ENCODE measurements at places on chromosomes 5 and 9.

DNA sequence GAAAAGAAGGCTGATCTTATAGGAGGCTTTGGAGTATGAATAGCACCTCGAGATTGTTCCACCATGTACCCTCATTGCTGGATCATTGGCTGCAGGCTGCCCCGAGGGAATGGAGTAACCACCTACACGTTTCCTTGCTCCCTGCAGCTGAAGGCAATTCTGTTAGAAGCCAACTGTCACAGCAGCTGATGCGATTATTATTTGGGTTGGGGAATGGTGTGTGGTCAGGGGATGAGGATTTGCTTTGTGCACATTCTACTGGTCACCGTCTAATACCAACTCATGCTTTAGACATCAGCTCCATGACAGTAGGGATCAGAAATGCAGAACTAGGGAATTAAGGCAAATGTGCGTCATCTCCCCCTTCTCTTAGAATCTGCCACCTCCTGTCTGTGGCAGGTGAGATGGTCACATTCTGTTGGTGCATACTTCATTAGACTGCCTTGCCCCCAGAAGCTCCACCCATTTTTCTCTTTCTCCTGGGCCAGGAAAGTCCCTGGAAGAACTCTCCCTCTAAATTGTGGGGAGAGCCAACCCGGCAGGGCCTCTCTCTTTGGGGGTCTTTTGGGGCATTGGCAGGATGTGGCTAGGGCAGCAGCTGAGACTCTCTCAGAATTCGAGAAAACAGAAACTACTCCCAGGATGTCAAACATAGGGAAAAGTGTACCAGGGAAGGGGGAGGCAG, 32.8 kb downstream of the NEUROG1 start:
- no peak for DNase-seq

- peak; percentile 32 for DNase-seq
Measured at GRCh38 chr5:80072103-80073073, 37.2 kb downstream of the THBS4 start.

DNA sequence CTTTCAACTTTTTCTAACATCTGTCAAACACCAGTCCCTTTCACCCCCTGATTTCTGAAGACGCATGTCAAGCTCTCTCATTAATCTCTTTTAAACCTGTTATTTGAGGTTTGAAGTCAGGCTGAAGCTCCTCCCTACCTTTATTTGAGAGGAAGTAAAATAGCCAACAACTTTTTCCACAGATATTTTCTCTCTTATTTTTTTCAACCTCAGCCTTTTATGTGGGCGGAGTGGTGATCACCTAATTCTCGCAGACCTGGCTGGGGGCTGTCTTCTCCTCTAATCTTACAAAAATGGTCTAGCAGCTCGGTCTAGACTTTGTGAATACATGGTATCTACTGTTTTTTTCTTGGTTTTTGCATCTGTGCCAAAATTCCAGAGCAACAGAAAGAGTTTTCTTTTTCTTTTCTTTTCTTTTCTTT, 395.7 kb upstream of the ACTBL2 start:
- DNase-seq: no peak

- no peak for DNase-seq
Measured at GRCh38 chr9:98569491-98569890, 139.2 kb downstream of the GABBR2 start.

DNA sequence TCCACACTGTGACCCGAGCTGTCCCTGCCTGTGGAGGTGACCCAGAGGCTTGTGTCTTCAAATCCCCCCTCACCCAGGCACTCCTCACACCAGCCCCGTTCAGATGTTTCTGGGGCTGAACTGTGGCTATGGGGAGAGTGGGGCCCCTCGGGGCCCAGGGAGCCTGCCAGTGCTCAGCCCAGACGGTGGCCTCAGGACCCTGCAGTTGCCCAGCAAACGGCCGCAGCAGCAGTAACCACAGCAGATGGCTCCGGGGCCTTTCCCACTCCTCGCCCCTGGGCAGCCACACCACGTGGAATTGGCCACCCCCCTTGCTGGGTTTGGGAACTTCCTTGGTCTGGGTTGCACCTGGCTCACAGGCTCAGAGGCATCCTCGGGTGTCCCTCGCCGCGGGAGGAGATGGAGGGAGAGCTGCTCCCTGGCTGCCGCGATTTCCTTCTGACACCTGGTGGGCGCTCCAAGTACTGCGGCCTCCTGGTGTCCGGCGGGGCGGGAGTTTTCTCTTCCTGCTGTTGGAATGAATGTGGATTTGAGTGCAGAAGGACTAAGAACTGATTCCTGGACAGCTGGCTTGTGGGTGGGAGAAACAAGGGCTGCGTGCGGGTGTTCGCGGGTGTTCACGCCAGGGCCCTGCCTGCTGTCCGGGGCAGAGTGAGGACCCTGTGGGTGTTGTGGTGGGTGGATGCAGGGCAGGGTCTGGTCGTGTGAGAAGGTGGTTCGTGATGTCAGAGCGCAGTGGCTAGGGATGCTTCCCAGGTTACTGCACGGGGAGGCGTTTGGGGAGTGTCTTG, 97.5 kb downstream of the COL5A1 start:
- peak; percentile 87 for DNase-seq

DNA sequence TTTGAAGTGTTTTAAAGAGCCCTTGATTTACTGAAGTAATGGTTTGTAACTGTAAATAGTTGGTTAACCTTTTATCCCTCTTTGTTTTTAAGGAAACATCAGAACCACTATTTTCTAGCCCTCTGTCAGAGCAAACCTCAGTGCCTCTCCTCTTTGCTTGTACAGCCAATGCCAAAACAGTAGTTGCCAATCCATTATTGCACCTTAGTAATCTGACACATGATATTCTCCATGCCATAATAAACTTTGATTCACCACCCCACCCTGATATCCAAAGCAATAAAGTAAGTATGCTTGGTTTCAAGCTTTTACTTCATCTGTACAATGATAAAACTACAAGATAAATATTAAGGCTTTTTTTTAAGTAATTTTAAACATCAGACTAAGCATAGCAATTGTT, 100.8 kb downstream of the DMXL1 start:
- DNase-seq: no peak

- DNase-seq: peak; percentile 56
Measured at GRCh38 chr9:137390553-137391410, 32.2 kb downstream of the EXD3 start.

DNA sequence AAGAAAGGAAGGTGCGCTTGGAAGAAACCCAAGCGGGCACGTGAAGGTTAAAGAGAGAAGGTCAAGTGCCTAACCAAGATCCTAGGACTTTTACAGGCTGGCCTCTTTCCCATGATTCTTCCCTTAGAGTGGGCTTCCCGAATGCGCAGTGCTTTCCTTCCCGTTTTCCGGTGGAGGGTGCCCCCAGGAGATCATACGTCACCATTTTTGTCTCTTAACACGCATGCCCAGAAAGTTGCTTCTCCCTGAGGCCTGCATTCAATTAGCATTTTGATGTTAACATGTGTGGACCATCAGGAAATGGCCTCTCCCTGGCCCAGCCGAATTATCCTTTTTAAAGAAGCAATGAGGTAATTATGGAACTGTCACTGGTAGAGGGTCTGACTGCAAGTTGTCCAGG, 1.9 kb upstream of the RUSC2 start:
- DNase-seq: peak; percentile 85

- DNase-seq: peak; percentile 7
Measured at GRCh38 chr9:113317777-113318176, 14.6 kb upstream of the RNF183 start.

- DNase-seq: no peak
Measured at GRCh38 chr9:85645909-85646627, 95.7 kb downstream of the AGTPBP1 start.

- DNase-seq: peak; percentile 95
Measured at GRCh38 chr9:16062542-16063240, 509.8 kb downstream of the CCDC171 start.

GRCh38 chr9:76255781-76256455, 138.3 kb downstream of the RFK start:
- peak; percentile 94 for DNase-seq

DNA sequence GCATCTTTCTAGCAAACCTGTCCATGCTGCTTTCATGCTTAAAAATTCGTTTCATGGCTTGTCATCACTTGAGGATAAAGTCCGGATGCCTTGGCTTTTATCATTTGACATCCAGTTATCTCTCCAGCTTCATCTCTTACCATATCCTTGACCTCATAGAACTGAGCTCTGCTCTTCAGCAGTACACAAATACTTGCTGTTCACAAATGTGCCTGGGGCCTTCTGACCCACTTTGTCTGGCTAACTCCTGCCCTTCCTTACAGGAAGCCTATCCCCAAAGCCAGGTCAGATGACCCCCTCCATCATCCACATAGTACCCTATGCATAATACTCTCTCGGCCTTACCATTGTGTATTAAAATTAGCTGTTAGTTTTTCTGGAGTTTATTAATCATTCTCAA, 249.1 kb downstream of the SAXO1 start:
- no peak for DNase-seq

GRCh38 chr5:96338624-96339415, 94.2 kb downstream of the PCSK1 start:
- DNase-seq: peak; percentile 29

GRCh38 chr5:155066886-155067595, 53.5 kb downstream of the KIF4B start:
- DNase-seq: no peak

DNA sequence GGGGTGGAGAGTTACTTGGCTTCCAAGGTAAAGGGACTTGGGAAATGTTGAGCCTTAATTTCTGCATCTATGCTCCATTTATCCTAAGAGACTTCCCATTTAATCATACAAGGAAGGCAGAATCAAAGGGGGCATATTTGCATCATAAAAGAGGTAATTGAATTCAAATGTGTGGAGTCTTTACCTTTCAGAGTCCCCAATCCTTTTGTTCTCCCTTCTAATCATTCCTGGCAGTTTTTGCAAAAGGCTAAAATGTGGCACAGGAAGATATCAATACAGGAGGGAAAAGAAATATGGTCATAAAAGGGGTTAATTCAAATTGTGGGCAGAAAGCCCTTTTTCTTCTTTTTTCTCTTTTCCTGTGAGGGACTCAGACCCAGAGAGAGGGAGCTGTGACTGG, 69.5 kb downstream of the SFXN1 start:
- DNase-seq: no peak

- DNase-seq: no peak
Measured at GRCh38 chr5:37791321-37791720, 48.5 kb downstream of the GDNF start.

DNA sequence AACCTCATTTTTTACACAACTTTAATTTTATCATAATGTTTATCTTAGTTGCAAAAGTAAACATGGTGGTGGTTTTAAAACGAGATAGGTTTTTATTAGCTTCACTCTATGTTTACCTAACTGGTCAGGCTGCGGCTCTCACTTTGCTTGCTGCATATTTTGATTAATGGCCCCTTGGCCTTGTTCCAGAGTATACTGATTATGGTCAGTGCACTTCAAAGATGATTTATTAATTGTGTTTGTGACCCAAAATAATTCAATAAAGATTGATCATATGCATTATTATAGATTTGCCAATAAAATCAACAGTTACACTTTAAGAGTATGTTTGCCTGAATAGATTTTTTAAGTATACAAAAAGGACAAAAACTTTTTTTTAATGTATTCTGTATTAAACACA, 188.0 kb downstream of the XRCC4 start:
- no peak for DNase-seq
